Activated T-helper 1 cell treated with anti-CD3 and anti-CD28 coated beads, Interleukin-12 subunit alpha, Interleukin-12 subunit beta, Interleukin-2, Interleukin-4 antibody, amounts not matched to agents 30 ng/mL and 10 ng/mL and 1 ng/mL, durations not matched to agents 14 hours and 24 hours and 36 hours (primary cell): ENCODE measurements at places on chromosomes 5 and 9.
A peak's percentile ranks its signal among the peaks of the same experiment; 100 is the strongest.

DNA sequence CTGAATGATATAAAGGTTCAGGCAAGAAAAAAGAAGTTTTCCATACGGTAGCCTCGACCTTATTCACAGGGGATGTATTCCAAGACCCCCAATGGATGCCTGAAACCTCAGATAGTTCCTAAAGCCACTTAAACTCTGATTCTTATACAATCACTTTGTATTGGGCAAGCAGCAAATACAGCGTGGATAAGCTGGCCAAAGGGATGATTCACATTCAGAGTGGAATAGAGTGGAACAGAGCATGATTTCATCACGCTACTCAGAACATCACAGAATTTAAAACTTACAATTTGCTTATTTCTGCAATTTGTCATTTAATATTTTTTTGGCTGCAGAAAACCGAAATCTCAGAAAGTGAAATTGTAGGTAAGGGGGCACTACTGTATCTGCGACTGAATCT, 40.5 kb upstream of the CDH18 start:
- DNase-seq = no peak

GRCh38 chr5:76438025-76438424, 34.9 kb downstream of the IQGAP2 start:
- DNase-seq = no peak

GRCh38 chr5:131214609-131215227, 44.0 kb downstream of the LYRM7 start:
- no peak for DNase-seq

- no peak for DNase-seq
These were observed 617 bp downstream of the SLC9A3 start for GRCh38 chr5:523441-524222.

GRCh38 chr5:74567411-74567995, 73.0 kb downstream of the ENC1 start:
- no peak for DNase-seq

DNA sequence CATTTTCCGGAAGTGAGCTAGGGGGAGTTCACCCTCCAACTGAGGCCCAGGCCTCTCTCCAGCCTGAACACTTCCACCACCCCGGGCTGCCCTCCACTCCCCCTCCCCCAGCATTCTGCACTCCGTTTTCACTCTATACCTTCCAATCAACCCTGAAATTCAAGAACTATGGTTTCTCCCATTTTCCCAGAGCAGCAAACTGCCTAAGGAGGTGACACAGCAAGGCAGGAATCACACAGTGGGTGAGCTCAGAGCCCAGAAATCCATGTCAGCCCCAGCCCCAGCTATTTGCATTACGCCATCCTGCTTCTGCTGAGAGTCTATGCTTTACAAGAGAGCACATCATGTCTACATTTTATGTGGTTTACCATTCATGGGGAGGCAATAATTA, 11.9 kb downstream of the MSX2 start:
- DNase-seq = no peak

GRCh38 chr5:115842952-115843351, 1.2 kb downstream of the AP3S1 start:
- DNase-seq = no peak

GRCh38 chr5:54793468-54794134, 191.8 kb downstream of the ESM1 start:
- no peak for DNase-seq

DNA sequence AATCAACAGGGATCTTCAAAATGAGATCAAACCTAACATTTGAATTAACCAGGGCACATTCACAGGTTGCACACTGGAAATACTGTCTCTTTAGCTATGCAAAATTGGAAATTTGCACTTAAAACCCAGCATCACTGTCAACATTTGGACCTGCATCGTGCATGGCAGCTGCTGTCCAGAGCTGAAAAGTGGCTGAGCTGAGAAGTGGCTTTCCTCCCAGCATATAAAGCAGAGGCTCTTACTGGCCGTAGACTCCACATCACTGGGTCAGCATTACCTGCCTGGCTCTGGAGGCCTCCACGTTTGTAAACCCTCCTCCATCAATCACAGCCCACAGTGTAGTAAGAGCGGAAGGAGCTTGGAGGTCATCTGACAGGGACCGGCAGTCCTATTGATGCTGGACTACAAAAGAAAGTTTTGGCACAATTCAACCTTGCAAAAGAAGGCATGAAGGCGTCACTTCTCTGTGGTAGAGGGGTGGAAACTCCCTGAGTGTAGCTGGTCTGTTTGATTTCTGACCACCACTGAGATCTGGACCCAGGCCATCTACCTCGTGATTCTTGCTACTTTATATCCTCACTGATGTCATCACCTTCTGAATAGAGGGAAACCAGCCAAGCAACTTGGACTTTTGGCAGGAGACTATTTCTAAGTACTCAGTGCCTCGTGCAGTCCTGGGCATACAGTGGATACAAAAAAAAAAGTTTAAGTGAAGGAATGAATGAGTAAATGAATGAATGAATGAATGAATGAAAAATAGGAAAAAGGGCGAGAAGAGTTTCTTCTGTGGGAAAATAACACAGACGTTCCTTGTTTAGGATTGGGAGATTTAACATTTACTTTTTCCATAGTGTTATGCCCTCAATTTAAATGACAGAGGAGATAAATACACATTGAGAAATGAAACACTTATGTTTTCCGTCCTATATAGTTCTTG, 14.8 kb downstream of the RASEF start:
- DNase-seq = no peak

DNA sequence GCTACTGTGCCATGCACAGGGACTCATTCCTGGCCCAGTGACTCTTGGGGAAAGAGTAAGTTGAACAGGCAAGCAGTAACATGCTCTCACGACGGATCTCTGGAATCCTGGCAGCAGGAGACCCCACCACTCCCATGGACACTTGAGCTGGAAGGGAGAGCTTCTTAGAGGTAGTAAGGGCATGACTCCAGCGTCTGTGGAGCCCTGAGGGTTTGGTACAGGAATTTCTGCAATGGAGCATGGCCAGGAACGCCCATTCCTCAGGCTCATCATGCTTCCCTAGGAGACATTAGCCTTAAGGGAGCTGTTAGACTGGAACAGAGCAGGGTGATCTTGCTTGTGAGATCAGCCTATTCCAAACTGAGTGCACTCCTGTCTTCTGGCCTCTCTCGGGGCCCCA, 212.9 kb downstream of the MAT2B start:
- DNase-seq = no peak

DNA sequence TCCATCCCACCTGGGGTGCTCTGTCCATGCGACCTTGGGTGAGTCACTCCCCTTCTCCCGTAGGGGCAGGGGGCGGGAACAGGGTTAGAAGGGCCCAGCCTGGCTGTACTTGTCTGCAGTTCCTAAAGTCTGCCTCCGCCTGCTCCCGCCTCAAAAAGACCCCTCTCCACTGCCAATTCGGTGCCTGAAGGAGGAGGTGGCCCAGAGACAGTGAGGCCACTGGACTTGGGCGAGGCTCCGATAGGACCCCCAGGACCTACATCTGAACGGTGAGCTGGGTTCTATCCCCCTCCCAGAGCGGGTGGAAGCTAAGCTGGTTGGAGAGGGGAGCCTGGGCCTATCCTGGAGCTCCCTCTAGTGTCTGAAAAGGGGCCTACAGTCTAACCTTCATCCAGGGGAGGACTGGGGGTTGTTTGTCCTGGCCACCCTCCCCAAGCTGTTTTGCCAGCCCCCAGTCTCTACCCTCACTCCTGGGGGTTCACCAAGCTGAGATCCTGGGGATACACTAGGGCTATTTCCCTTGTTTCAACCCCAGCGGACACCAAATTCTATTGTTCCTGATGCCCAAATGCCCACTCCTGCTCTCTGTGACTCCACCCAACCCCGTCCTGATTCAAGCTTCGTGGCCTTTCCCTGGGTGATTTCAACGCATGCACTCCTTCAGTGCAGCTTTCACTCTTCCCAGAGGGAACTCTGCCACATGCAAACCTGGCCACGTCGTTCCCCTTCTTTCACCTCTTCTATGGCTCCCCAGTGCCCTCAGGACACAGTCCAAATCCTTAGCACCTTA, 6.1 kb upstream of the CRB2 start:
- DNase-seq = peak; percentile 55

GRCh38 chr9:96620832-96621269, 1.2 kb upstream of the CDC14B start:
- DNase-seq = no peak

- no peak for DNase-seq
These were observed 16.4 kb upstream of the GADD45G start for GRCh38 chr9:89588271-89588879.
